ENCODE measurements at places on chromosomes 1 and 21.
A peak's percentile ranks its signal among the peaks of the same experiment; 100 is the strongest.

- no peak for DNase-seq
These were observed 44.3 kb upstream of the MAP1LC3C start for GRCh38 chr1:242043165-242043564.

GRCh38 chr1:24541711-24542346, 14.1 kb upstream of the NCMAP start:
- DNase-seq = no peak

DNA sequence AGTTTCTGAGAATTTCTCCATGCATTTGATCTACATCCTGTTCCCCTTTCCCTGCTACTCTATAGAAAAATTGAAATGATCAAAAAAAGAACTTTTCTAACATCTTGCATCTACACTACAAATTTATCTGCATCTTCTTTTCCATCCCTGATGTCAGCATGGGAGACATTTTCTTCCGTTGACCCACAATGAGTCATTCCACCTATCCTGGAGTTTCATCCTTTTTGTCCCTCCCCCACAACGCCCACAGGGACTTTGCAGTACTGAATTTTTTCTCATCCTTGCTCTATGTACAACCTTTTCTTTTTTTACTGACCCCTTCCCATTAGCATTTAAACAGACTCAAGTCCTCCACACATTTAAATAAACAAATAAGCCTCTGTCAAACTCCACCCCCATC, 112.2 kb upstream of the MROH9 start:
- DNase-seq = no peak

- DNase-seq = no peak
These were observed 52.7 kb upstream of the GCLM start for GRCh38 chr1:93961906-93962305.

GRCh38 chr1:203682473-203683383, 56.1 kb downstream of the ATP2B4 start:
- DNase-seq = no peak

DNA sequence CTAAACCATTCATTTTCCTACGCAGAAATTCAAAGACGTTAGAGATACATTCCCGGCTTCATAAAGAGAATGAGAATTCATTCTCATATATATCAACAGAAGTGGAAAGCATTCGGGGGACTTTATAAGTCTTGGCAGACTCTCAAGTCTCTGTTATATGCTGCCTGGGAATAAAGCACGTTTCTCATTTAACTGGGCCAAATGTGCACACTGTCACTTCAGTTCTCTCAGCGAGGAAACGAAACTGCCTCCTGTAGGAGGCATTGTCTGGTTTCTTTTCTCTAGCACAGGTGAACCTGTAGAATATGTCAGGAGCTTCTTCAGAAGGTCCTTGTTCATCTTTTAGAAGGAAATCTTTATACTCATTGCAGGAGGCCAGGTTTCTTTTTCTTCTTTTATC, 367.6 kb downstream of the PTBP2 start:
- no peak for DNase-seq

GRCh38 chr1:161905269-161905884, 118.3 kb downstream of the OLFML2B start:
- DNase-seq = no peak

- peak; percentile 78 for DNase-seq
These were observed 126.7 kb upstream of the CACHD1 start for GRCh38 chr1:64343105-64343822.

DNA sequence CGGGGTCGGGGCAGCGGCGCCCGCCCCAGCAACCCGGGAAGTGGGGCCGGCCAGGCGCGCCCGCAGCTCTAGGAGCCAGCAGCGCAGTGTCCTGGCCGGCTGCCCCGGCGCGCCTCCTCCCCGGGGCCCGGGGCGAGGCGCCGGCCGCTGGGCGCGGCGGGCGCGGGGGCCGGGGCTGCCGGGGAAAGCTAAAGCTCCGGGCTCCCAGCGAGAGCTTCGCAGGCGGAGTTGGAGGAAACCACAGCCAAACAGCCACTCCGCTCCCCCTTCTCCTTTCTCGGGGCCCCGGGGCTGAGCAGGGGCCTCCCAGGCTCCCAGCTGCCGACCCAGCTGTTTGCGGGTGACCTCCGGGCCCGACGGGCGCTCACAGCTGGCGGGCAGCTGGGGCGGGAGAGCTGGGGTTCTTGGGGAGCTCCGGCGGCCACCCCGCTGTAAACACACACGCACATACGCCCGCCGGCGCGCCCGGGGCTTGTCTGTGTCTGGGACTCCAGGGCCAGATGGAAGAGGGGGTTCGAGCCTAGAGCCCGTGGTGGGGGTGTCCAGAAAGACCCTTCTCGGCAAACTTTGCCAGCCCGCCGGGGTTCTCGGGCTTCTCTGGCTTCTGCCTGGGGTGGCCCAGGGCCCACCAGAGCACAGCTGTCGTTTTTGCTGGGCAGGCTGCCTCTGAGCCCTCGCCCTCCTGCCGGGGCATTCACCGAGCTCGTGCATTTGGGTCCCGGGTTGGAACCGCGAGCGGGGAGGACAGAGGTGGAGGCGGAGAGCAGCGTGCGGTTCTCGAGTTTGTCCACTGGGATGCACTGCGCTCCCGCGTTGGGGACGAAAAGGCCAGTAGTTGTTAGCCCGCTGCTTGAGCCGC, 1.5 kb downstream of the AJAP1 start:
- DNase-seq = peak; percentile 67

- no peak for DNase-seq
These were observed 37.1 kb downstream of the TMED5 start for GRCh38 chr1:93143136-93143535.

DNA sequence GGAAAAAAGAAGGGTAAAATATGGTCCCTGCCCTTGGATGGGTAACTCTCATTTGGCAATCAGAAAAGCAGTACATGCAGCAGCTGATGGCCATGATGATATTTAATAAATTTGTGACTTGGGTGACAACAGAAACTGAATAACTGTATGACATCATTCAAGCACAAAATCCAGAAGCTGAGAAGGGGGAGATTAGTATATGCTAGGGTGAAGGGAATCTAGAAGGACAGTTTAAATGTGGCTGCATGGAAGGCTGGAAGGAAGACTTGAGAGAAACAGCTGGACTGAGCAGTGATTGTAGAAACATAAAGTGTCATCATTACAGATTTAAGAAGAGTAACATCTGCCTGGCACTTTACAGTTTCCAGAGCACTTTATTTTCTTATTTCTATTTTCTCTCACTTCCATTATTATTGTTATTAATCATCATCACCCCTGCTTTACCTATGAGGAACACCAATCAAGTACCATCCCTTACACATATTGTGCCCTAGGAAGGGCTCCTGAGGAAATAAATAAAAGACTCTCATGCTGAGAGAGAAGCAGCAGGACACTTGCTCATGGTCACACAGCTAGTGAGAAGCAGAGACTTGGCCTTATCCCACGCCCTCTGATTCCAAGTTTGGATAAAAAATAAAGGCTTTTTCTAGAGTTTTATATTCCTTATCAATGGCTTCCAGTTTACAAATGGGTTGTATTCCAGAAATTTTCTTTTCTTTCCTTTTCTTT, 207.2 kb downstream of the PBX1 start:
- DNase-seq = no peak

- DNase-seq = no peak
These were observed 491.0 kb downstream of the MATN1 start for GRCh38 chr1:30232288-30232899.

DNA sequence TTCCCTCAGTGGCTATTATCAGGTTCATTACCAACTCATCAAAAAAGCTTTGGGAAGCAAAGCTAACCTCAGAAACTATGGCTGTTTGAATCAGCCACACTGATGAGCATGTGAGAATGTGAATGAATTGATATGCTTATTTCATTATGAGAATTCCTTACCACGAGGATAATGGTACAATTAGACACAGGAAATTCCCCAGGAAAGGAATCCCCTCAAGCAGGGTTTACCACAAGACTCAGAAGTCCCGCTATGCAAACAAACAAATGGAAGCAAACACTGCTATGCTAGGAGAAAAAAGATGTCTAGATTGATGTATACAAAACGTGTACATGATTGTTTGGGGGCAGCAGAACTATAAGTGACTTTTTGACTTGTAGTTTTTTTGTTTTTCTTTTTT, 205.0 kb downstream of the HMCN1 start:
- DNase-seq = no peak

DNA sequence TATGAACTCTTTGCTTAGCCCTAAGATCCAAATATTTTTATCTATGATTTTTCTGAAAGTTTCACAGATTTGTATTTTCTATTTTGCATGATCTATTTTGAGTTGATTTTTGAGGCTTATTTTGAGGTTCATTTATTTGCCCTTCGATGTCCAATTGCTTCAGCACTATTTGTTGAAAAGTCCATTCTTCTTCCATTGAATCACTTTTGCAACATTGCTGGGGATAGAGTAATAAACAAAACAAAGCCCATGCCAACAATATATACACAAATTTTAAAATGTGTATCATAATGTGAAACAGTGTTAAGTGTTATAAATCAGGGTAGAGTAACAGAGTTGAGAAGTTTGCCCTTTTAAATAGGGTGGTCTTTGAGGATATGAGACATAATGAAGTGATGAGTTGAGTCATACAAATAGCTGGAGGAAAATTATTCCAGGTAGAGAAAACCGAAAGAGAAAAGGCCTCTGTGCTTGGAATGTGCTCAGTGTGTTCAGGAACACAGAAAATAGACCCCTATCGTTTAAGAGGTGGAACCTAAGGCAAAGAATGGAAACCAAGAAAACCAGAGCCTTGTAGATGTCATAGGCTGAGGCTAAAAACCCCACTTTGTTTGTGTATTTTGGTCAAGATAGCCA, 172.7 kb upstream of the NR5A2 start:
- DNase-seq = no peak

DNA sequence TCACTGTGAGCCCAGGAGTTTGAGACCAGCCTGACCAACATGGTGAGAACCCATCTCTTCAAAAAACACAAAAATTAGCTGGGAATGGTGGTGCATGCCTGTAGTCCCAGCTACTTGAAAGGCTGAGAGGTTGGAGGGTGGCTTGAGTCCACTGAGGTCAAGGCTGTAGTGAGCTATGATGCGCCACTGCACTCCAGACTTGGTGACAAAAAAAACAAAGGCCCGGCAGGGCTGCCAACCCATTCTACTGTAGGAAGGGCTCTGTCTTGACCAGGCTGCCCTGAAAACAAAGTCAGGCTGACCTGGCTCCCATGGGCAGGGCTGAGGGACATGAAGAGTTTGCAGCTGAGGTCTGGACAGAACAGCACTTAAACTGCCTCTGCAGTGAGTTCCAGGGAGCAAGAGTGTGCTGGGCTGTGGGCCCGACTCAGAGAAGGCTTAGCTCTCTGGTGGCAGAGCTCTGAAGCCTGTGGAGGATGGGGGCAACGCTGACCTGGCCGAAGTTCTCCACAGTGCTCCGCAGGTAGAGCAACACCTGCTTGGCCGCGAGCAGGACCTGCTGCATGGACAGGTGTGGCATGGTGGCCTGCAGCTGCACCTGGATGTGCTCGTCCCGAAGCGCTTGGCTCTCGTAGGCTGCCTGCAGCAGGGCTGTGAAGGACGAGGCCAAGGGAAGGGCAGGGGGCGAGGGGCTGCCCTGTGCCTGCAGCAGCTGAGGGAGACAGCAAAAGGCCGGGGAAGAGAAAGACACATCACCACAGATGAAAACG, 42.4 kb downstream of the URB1 start:
- no peak for DNase-seq

DNA sequence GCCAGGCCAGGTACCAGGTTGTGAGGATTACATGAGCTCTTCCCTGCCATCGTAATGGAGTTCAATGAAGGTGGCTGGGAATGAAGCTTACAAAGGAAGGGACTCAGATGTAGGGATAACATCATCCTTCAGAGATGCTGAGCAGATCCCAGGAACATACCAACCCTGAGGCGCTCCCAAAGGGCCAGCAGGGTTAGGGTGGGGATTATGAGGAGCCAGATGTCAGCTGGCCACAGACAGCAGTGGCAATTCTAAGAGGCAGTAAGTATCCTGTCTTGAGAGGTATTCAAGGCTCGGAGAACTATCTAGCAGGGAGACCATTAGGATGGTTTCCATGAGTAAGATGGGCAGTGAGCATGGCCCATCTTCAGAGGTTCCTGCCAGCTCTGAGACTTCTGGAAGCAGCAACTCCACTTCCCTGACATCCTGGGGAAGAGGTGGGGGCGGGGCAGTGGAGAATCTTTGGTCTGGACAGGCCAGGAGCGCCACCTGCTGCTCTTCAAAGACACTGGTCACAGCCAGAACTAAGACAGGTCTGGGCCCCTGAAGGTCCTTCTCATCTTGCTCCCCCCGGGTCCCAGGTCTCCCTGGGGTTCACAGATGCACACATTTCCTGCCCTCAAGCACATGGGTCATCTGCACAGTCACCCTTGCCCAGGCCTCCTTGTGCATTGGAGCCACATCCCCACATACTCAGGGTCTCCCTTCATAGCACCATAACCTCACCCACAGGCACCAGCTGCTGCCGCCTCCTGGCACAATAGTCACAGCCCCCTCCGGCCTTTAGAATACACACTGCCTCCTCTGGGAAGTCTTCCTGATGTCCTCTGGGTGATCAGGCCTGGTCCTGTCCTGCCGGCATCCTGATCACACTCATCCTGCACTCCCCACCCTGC, 2.7 kb upstream of the SDC3 start:
- peak; percentile 64 for DNase-seq

GRCh38 chr1:203913073-203913521, 51.7 kb downstream of the SNRPE start:
- no peak for DNase-seq

DNA sequence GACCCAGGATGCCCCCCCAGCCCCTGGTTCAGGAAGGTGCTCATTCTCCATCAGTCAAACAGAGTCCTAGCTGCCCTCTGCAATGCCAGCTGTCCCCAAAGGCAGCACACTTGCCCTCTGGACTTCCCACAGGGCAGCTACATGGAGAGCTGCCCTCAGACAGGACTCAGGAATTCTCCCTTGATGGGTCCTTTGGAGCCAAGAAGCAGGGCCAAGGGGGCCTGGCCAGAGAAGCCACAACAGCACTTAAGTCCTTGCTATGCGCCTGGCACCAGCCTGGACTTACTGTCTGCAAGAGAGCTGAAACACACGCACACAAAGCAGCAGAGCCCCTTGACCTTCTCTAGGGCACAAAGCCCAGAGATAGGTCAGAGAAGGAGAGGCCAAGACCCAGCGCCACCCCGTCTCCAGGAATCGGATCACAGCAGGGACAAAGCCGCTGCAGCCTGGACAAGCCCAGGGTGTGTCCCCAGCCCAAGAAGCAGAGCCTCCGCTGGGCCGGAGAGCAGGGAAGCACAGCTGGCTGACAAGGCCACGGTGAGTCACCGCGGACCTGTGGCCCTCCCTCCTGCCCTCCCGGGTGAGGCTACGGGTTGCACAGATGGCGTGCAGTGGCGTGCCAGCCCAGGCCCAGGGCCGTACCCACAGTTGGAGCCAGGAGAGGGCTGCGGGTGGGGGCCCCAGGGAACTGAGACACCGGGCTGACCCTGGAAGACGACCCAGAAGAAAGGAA, 1.7 kb downstream of the WNT9A start:
- DNase-seq = peak; percentile 89

- DNase-seq = no peak
These were observed 26.2 kb upstream of the HMGB4 start for GRCh38 chr1:33837635-33838034.

- DNase-seq = no peak
These were observed 43.9 kb downstream of the COQ8A start for GRCh38 chr1:226983992-226984364.

- no peak for DNase-seq
These were observed 42.8 kb downstream of the RTCA start for GRCh38 chr1:100308777-100309176.

All from Caki2 (cell line).